ENCODE measurements at places on chromosomes 1 and 21.

- no peak for DNase-seq
These were observed 38.4 kb upstream of the CCSAP start for GRCh38 chr1:229381234-229381633.

- no peak for DNase-seq
These were observed 355.1 kb downstream of the GPATCH2 start for GRCh38 chr1:217275655-217276398.

GRCh38 chr1:154857441-154858215 is 12.5 kb downstream of the KCNN3 start:
- DNase-seq, result no peak

GRCh38 chr1:3772715-3773571 is at the start of gene SMIM1:
Gene SMIM1 (plus strand): TSS chr1:3772749. CDS start chr1:3775374, 2,625 bp downstream.
- DNase-seq, result no peak

- no peak for DNase-seq
These were observed 58.8 kb upstream of the CLDN14 start for GRCh38 chr21:36538761-36539160.

- DNase-seq, result no peak
These were observed 570.2 kb downstream of the DPYD start for GRCh38 chr1:97350662-97351061.

- DNase-seq, result no peak
These were observed 687 bp upstream of the ERI3 start for GRCh38 chr1:44355582-44356305.

- no peak for DNase-seq
These were observed 125.8 kb downstream of the TOMM20 start for GRCh38 chr1:235002706-235003300.
